ENCODE measurements at places on chromosomes 1 and 21.

DNA sequence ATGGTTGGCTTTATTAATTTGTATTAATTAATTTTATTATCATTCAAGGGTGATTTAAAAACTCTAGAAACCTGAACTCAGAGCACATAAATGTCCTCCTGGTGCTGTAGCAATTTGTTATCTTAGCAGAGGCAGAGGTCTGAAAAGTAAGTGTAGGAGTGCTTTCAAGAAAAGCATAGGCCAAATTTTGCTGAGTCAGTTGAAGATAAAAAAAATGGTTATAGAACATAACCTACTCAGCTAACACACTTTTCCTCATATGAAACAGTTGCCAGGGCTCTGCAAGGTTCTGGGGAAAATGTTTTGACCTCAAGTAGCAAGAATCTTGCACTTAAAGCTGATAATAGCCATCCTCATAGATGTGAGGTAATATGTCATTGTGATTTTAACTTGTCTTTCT, 53.5 kb upstream of the CHODL start:
- DNase-seq: no peak

DNA sequence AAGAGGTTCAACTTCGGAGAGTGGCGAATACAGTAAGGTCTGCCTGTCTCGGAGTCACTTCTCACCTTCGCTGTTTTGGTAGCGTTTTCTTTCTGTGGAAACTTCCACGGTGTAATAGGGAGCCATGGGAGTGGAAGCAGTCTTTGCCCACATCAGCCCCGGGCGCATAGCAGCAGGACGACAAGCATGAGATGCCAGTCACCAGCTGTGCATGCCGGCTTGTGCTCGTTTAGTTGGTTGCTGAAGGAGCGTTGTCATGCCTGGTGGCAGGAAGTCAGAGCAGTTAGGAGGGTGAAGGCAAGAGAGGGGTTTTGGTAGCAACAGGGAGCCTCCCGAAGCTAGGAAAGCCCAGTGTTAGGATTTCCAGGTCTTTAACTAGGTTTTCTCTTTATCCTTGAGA, 58.8 kb downstream of the MRPS6 start:
- no peak for DNase-seq

DNA sequence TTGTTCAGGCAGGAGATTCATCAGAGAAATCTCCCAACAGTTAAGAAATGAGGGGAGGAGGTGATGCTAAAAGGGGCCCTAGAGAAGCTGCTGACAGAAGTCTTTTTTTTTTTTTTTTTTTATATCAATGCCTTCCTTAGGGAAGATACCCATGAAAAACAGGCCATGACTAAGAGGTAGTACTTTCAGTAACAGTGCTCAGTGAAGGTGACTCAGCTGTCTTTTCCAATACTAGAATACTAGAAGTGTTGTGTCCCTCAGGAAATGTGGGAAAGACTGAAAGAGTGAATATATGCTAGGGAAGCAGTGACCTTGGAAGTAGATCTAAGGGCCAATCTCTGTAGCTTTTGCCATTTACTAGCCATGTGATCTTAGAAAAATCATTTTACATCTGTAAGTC, 52.4 kb upstream of the SLFNL1 start:
- DNase-seq: peak; percentile 63

- peak; percentile 1 for DNase-seq
Measured at GRCh38 chr1:83029916-83030315, 969.0 kb downstream of the TTLL7 start.

DNA sequence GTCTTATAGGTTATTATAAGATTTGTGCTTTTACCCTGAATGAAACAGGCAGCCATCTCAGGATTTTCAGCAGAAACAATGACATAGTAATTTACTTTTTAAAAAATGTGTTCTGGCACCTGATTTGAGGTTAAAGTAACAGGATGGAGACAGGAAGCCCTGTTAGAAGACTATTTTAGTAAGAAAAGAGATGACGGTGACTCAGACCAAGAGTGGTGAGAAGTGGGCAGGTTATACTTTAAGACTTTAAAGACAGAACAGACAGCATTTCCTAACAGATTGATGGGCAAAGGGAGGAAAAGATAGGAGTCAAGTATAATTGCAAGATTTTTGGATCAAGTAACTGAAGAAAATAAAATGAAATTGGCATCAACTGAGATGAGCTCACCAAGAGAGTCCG, 436.8 kb upstream of the NR5A2 start:
- no peak for DNase-seq

DNA sequence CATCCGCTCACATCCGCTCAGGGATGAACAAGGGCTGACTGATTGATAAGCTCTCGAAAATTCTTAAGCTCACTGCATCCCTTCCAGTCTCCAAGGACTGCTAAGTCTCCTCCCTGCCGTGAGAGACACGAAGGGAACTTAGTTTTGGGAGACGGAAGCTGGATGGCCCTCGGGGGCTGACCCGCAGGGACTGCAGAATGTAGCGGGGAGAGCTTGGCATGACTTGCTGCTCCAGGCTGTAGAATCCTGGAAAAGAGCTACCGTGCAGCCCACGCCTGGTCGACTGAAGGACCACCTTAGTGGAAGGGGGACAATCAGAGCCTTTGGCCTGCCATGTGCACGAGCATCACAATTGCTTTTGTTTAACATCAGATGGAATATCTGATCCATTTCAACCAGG, 5.3 kb downstream of the ANKRD65 start:
- DNase-seq: no peak

DNA sequence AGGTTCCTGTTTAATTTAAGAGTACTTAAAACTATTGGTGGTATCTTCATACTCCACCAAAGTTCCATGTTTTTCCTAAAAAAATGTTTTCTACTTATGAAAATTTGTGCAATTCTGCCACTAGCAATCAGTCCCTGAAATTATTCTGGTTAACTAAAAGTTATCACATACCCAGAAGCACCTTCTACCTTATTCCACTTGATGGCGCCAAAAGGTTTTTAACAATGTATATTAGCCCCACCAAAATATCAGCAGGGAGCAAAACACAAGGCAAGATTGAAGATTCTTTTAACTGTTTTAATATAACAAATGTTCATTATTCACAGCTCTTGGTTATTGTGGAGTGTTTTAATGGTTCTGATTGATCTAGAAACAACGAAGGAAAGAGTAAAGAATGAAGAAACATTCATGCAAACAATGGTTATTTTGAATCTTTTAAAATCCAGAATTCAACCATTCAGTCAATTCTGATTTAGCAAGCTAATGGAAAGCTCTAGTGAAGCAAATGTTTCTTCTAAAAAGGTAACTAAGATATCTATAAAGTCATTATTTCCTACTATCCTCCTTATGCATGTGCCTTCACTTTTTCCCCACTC, 67.2 kb downstream of the TTLL7 start:
- DNase-seq: peak; percentile 12

DNA sequence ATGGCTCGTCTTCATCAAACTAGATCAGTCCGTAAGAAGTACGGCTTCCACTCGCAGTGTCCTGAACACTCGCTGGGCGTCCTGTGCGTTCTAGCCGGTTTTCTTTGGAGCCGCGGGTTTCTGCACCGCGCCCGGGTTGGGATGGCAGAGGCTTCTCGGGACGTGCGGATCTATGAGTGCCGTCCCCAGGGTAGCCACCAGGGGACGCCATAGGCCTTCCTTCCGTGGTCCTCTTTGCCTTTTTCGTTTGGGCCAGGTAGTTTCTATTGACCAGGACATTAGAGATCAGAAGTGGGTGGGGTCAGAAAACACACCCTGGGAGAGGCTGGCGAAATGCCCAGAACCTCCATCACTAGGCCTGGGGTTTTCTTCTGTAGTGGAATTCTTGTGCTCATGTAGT, 273.8 kb downstream of the FAM72C start:
- DNase-seq: no peak

- no peak for DNase-seq
Measured at GRCh38 chr1:65207317-65207716, 59.3 kb downstream of the AK4 start.

DNA sequence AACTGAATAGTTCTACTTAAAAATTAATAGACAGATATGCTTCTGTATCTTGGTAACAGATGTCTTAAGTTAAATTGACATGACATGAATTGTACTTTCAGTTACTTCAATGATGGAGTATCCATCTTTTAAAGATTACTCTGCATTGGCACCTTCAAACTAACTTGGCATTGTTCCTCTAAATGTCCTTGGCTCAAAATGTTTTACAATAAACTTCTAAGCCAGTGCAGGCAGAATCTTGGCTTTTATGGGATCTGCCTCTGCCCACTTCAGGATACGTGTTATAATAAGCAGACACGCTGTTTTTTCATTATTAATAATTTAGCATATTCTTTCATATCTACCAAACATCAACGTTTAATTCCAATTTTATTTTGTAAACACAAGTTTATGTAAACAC, 873.4 kb upstream of the ADAMTS5 start:
- DNase-seq: no peak

DNA sequence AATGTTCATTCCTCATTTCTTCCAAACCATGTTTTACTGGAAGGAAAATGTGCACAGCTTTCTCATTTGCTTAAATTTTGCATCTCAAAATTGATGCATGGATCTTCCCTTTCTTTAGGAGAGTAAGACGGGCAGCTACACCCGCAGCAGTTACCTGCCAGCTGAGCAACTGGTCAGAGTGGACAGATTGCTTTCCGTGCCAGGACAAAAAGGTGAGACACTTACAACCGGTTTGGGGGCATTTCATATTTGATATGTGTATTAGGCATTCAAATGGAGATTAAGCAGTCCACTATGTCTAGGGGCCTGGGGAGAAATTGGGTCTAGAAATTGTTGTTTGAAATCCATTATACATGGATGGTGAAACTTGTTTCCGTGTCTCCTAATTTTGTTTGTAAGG, 12.9 kb downstream of the C8A start:
- DNase-seq: no peak
